Inflammatory macrophage (primary cell): ENCODE measurements at places on chromosomes 3 and 15.

DNA sequence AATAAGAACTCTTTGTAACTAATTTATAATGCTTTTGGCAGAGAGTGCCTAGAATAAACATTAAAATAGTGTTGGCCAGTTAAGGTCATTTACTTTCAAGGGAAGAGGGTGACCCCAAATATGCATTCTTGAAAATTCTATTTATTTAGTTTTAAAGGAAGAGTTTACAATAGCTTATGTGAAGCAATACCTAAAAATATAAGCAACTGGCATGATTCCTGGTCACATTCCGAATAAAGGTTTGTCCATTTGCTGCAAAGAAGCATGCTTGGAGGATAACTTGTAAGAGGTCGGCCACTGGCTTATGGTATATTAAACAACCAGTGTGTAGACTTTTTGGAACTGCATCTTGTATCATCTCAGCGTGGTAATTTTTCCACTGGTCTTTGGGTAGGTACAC, 10.2 kb downstream of the MITF start:
- no peak for DNase-seq

- DNase-seq, result peak; percentile 63
Observed at GRCh38 chr3:32018757-32019564, 37.4 kb downstream of the ZNF860 start.

GRCh38 chr3:64086479-64087252, 63.4 kb upstream of the PSMD6 start:
- DNase-seq, result no peak

DNA sequence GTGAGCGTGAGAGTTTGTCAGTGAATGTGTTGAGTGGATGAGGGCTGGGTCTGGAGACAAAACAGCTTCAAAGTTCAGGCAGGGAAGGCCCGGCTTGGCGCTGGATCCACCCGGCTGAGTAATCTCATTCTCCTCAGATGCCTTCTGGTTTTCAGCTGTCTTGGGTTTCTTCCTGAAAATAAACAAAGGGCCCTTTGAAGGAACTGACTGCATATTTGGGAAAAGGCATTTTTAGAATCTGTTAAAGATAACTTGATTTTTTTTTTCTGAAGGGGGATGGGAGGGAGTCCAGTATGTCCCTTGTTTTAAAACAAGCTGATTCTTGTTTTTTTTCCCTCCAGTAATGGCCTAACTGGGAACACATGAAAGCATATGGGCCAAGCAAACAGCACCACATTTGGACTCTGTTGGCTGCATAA, 86.4 kb downstream of the TIGIT start:
- DNase-seq, result no peak

DNA sequence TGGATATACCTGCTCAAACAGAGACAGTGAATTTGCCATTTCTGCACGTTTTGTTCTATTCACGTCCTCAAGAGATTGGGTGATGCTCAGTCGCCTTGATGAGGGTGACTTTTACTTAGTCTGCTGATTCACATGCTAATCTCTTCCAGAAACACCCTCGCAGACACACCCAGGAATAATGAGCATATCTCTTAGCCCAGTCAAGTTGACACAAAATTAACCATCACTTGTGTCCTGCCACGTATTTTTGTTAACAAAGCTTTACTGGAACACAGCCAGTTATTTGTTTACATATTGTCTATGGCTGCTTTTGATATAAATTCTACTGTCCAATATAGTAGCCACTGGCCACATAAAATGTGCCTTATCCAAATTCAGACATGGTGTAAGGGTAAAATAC, 218.3 kb downstream of the FHIT start:
- no peak for DNase-seq

DNA sequence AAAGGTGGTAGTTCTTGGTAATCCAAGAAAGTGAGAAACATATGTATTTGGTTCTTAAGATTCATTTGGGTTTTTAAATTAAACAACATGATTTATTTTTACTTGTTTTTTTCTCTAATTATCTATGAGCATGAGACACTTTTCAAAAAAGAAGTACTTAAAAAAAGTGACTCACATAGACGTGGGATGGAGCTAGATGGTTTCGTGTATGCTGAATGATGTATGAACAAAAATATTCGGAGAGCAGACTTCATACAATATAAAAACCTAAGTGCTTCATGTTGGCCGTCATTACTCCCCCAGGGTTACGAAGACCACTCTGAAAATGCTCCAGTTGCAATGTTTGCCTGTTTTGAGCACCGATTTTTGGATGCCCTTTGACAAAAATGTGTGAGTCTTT, 90.9 kb downstream of the RORA start:
- no peak for DNase-seq

GRCh38 chr3:129593595-129594339, 12.7 kb downstream of the PLXND1 start:
- peak; percentile 83 for DNase-seq

DNA sequence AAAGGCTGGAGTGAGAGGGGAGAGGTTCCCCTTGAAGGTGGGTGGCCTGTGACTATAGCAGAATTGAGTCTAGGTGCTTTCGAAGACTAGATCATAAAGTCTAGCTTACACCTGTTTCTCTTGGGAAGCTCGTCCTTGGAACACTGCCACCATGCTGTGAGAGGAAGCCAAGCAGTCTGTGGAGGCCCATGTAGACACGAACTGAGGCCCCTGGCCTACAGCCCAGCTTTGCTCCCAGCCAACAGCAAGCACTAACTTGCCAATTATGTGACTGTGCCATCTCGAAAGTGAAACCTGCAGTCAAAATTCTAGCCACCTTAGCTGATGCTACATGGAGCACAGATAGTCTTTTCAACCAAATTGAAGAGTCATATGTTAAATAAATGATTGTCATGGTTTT, 190.5 kb upstream of the NECTIN3 start:
- no peak for DNase-seq

- no peak for DNase-seq
Observed at GRCh38 chr15:57819646-57820045, 113.1 kb downstream of the POLR2M start.

DNA sequence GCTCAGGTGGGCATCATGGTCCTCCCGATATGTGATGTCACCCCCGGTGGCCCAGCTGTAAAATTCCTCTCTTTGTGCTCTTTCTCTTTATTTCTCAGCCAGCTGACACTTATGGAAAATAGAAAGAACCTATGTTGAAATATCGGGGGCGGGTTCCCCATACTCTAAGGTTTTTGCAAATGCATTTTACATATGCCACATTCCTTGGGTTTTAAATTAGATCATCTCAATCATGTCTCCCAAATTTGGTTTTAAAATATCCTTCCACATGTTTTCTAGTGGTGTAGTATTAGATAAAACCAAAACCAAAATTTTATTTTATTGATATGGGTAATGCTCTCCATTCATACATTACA, 4.4 kb upstream of the TMEM62 start:
- peak; percentile 48 for DNase-seq

DNA sequence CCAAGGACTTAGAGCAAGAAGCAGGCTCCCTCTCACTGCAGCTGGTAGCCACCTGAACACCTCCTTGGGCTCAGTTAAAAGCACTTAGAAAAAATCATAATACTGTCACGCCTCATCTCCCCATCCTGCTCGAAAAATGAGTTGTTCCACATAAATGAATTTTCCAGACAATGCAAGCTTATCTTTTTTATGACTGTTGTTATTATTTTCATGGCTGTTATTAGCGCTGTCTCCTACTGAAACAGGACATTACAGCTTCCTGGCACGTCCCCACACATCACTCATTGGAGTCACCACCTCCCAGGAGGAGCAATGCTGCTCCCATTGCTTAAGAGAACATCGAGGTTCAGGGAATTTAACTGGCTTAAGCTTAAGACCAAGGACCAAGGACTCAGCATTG, 26.5 kb downstream of the CCDC33 start:
- DNase-seq, result no peak

DNA sequence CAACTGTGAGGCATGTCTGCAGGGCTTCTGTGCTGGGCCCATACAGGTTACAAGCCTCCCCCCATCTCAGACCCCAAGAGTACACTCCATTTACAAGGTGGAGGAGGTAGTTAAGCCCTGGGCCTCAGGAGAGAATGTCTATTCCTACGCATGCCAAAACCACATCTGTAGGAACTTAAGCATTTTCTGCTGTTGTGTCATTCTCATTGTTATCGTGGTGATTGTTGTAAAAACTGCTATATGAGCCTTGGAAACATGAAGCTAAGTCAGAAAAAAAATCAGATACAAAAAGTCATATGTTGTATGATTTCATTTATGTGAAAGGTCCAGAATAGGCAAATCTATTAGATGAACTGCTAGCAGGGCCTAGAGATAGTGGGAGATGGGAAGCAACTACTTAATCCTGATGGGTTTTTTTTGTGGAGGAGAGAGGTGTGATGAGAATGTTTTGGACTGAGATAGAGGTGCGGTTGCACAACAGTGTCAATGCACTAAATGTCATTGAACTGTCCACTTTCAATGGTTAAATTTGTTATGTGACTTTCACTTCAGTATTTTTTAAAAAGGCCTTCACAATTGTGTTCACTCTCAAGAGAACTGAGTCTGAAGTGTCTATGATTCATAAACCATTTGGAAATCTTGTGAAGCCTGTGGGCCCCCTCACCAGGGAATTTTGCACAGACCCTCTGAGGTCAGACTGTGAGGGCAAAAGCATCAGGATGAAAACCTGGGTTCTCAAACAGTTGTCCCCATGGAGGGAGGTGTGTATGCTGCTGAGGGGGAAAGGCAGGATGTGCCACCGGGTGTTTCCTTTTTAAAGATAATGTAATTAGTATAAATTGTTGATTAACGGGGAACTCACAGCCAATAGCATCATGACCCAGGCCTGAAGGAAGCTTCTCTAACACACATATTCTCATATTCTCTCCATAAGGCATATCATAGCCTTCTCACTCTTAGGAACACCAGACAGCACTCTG, 3.2 kb downstream of the RTP3 start:
- no peak for DNase-seq

DNA sequence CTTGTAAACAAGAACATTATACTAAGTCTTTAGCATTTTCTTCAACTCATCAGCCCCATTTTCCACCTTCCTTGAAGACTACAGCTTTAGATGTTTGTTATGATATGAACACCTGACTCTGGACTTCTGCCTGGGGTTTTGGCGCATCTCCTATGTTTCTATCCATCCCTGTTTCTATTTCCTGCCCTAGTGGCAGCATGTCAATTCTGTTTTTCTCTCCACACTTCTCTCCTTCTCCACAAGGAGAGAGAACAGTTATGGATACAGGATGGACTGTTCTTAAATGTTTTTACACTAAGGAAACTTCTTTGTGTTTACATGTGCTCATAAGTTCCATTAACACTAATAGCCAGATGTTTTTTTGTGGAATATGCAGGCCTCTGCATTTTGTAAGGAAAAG, 423.3 kb upstream of the IL12A start:
- DNase-seq, result no peak

DNA sequence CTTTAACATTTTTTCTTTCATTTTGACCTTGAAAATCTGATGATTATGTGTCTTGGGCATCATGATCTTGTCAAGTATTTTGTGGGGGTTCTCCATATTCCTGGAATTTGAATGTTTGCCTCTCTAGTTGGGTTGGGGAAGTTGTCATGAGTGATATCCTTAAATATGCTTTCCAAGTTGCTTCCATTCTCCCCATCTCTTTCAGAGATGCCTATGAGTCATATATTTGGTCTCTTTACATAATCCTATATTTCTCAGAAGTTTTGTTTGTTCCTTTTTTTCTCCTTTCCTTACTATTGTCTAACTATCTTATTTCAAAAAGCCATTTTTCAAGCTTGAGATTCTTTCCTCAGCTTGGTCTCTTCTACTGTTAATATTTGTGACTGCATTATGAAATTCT, 69.0 kb upstream of the CCDC80 start:
- peak; percentile 80 for DNase-seq

- DNase-seq, result no peak
Observed at GRCh38 chr3:168604767-168605166, 509.0 kb upstream of the GOLIM4 start.

DNA sequence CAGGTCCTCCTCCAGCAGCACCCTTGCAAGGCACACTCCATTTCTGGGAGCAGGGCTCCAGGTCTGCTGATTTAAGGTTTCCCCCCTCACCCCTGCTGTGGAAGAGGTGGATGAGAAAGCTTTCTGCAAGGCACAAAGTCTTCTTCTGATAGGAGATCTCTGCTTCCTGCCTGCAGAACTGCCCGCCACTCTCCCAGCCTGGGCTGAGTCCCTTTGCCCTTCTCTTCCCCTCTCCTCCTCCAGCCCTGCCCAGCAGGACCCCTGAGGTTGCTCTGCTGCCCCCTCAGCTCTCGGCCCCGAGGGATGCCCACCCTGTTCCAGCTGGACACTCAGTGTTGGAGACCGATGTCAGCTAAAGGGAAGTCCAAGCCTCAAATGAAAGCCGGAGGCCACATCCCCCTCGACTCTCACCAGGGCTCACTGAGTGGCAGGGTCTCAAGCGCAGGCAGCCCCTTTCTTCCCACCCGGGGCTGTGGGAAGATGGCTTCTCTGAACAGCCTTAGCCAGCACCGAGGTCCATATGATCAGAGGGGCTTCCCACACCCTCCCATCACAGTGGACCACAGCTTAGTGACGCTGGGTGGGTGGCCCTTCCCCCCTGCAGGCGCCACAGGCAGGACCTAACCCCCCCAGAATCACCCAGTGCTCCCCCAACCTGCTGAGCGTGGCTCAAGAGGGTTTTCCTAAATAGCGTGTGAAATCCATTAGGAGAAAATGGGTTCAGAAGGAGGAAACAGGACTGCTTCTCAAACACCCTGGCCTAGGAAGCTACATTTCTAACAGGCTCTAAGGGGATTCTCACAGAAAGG, 4.0 kb downstream of the ATP10A start:
- no peak for DNase-seq

DNA sequence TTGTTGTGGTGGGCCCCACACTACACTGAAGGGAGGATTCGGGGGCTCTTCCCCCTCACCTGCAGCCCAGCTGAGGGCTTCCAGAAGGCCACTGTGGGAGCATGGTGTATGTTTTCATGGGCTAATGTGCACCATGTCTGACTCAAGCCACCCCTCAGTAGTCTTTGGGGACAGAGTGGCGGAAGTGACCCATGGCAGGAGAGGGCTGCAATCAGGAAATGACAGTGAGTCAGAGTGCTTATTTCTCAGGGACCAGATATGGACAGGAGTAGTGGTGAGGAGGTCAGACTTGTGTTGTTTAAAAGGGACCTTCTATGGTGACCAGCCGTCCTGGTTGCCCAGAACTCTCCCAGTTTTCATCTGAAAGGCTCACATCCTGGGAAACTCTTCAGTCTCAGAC, 32.8 kb upstream of the SLC9A9 start:
- DNase-seq, result peak; percentile 42

DNA sequence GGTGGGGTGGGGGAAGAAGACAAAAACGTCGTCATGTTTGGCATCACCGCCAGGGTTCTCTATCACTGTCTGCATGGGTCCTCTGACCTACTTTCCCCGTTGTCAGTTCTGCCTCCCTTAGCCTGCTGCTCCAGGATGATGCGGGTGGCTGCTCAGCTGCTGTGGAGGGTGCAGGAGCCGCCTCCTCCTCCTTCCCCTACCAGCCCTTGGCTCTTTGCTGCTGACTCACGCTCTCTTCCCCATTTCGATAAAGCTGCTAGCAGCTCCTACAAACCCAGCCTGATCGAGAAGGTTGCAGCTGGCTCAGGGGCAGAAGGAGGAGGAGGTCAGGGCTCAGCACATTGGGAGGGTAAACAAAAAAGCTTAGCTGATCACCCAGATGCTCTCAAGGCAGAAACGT, 49.5 kb upstream of the SEC13 start:
- DNase-seq, result peak; percentile 91

- no peak for DNase-seq
Observed at GRCh38 chr3:37227870-37228549, 53.6 kb upstream of the LRRFIP2 start.
